ENCODE measurements at places on chromosomes 12 and 14.

- no peak for DNase-seq
Observed at GRCh38 chr12:113173081-113173698, 12.1 kb downstream of the DDX54 start.

- no peak for DNase-seq
Observed at GRCh38 chr12:25495331-25496097, 57.6 kb downstream of the LMNTD1 start.

GRCh38 chr14:71465316-71465715 is 466.9 kb upstream of the RGS6 start:
- no peak for DNase-seq

GRCh38 chr12:102992297-102992696 is 34.8 kb downstream of the ASCL1 start:
- DNase-seq = no peak

- DNase-seq = no peak
Observed at GRCh38 chr14:96108061-96108795, 69.1 kb downstream of the C14orf132 start.

DNA sequence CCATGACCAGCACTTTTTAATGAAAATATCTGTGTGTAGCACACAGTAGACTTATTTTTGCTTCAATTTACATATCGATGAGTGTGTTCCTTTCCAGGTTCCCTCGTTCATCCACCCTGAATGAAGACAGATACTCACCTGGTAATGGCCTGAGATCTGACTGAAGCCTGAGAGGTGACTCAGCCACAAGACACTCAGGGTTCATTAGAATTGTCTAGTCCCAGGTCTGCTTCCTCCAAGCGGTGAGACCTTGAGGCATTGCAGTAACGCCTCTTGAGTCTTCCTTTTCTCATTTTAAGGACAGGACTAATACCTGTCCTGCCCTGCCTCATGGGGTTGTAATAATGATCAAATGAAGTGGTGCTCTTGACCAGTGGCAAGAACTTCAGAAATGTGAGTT is 11.5 kb upstream of the KCNK13 start:
- DNase-seq = no peak

- DNase-seq = no peak
Observed at GRCh38 chr14:69617796-69618195, 6.4 kb downstream of the SUSD6 start.

DNA sequence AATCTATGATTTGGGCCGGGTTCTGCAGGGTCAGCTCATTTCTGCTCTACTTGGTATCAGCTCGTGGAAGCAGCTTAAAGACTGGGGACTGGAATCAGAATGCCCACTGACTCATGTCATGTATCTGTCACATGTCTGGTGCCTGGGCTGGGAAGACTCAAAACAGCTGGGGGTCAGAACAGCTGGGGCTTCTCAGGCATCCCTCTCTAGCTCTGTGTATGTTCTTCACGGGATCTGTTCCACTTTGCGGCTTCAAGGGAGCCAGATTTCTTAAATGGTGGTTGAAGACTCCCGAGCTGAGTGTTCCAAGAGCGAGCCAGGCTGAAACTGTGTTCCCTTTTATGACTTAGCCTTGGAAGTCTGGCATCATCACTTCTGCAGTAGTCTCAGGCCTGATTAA is 11.9 kb downstream of the AEBP2 start:
- no peak for DNase-seq

DNA sequence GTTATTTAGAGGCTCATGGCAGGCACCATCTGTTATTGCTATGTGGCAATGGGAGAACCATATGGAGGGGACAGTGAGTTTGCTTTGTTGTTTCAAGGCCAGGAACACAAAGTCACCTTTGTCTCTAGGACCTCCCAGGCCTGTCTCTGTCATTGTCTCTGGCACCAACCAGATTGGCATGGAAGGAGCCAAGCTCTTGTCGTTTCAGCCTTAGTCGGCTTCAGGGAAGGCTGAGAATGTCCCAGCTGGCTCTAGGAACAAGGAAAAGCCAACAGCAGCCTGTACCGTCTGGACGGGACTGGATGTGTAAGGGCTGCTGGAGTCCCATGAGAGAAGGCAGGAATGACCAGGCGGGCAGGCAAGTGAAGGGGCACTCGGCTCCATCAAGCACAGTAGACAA is 29.2 kb downstream of the RPH3A start:
- DNase-seq = no peak

- no peak for DNase-seq
Observed at GRCh38 chr14:20732477-20732876, 13.2 kb upstream of the EDDM3A start.

- DNase-seq = no peak
Observed at GRCh38 chr14:102144914-102145313, 5.2 kb downstream of the WDR20 start.

DNA sequence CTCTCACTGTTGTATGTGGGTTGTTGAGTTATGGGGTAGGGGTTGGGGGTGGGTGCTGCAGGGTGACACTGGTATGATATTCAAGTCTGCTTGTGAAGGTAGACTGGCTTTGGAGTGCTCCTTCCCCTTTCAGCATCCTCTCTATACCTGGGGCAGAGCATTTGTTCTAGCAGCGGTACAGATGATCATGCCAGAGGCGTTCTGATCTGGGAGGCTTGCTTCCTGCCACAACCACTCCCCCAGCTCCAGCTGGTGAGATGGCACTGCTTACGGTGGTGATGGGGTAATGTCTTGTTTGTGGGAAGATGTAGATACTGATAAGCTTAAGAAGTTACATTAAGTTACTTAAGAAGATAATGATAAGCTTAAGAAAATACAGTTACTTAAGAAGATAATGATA is 131.8 kb downstream of the ERC1 start:
- DNase-seq = peak; percentile 4

DNA sequence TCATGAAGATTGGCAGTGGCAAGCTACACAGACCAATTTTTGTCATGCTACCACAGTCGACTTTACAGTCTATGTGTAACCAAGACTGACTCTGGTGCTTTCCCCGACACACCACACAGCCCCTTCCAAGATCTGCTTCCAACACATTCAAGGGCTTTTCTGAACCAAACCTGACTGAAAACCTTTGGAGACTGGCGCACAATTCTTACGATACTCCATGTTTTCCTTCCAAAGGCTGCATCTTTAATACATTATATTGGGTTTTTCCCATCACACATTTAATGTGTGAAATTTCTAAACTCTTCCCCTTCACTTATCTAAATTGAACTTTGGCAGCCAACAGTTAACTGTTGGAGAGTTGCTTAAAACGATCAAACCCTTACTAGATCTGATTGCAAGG is 127.7 kb upstream of the SOX5 start:
- DNase-seq = no peak

Measured in activated CD4-positive, CD25-positive, alpha-beta regulatory T cell treated with anti-CD3 and anti-CD28 coated beads, Interleukin-2, amount 50 U/mL, for 16 hours (primary cell).